ENCODE measurements at places on chromosomes 11 and 22.

DNA sequence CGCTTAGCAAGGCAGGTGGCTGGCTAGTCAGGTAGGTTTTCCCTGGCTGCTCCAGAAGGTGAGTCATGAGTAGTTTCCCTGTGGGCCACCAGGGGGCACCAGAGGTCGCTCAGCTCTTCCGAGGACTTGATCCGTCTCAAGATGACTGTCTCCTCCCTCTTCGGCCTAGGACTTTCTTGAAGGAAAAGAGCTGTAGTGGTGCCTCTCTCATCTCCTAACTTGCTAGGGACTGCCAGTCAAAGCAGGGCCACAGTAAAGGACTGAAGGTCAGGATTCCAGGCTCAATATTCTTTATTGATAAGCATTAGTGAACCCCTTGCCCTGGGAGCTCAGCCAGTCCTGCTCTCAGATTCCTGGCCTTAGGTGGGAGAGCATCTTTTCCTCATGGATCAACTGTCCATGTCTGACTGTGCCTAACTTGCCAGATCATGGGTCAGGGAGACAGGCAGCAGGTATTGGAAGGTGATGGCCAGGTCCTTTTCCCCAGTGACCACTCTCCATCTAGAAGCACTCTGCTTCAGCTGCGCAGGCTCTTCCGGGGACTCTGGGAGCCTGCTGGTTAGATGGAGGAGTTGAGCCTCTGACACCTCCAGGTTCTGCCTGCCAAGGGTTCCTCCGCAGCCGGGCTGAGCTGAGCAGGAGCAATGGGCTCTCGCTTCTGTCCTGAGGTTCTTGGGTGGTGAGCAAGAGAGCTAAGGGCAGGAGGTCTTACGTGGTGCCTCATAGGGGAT is 1.9 kb downstream of the POLD4 start:
- DNase-seq = peak; percentile 71

- peak; percentile 86 for DNase-seq
Observed at GRCh38 chr11:96307776-96308140, 35.2 kb downstream of the MAML2 start.

- peak; percentile 83 for DNase-seq
Observed at GRCh38 chr22:35567351-35568141, 26.9 kb downstream of the RASD2 start.

- peak; percentile 59 for DNase-seq
Observed at GRCh38 chr11:15845261-15845660, 511.1 kb downstream of the SOX6 start.

DNA sequence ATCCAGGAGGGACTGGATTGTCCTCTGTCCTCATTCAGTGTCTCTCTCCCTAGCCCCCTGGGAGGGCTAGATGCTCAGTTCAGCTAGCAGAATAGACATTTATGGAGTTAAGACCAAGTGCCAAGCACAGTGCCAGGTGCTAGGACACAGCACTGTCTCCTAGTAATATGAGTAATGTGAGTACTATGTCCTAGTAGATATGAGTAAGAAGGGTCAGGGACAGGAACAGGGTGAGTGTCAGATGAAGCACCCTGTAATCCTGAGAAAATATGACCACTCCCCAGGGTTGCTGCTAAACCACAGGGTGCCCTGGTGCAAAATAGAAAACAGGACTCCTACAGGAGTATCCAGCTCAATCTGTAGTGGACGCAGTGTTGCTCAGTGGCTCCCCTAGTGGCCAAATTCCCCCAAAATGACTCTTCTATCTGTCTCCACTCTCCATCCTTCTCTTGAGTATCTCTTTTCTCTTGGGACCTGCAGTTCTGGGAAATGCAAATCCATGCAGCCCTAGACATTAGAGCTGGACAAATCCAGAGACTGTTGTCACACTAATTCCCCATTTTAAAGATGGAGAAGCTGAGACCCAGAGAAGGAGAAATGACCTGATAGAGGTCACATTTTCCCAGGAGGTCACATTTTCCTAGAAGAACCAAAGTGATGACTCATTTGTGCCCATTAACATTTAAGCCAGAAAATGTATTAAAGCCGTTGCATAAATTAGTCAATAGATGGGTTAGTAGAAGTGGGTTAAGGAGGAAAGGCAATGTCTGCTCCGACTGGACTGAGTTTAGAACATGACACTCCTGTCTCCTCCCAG is 214.3 kb downstream of the NXPE2 start:
- peak; percentile 26 for DNase-seq

DNA sequence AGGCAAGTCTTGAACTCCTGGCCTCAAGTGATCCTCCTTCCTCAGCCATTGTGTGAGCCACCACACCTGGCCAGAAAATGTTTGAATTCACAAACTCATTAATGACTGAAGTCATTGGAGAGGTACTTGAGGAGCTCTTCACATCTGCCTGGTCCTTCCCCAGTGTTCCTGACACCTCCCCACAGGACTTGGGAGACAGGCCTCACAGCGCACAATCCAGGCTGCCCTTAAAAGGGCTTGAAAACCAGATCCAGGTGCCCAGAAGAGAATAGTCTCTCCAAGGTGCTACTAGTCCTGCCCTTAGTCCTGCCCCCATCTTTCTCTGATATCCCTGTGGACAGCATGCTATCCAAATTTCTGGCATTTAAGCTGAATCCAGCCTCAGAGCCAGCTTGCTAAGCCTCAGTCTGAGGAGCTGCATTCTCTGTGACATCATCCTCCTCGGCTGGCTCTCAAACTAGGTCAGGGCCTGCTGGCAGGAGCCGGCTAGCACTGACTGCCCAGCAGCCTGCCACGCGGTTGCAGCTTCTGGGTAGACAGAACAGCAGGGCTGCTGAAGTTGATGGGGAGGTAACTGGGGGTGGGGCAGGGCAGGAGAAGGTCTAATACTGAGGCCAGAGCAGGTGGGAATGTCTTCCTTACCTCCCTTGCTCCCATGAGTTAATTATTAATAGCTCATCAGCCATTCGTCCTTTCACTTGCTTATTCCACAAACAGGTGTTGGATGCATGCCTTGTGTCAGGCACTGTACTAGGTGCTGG is 35.3 kb upstream of the NECTIN1 start:
- DNase-seq = peak; percentile 41
